Spleen (tissue), 13 donors: ENCODE measurements at places on chromosomes 4 and X. TPM values are rescaled to one million over a fixed set of nuclear protein-coding genes. Genes with fewer than 3 reads are reported as not detected.

- DNase-seq: no peak
Measured at GRCh38 chr4:16496501-16496900, 270.2 kb upstream of the TAPT1 start.

GRCh38 chrX:13000301-13000811 lies 25.4 kb downstream of the TMSB4X start:
- DNase-seq: no peak

DNA sequence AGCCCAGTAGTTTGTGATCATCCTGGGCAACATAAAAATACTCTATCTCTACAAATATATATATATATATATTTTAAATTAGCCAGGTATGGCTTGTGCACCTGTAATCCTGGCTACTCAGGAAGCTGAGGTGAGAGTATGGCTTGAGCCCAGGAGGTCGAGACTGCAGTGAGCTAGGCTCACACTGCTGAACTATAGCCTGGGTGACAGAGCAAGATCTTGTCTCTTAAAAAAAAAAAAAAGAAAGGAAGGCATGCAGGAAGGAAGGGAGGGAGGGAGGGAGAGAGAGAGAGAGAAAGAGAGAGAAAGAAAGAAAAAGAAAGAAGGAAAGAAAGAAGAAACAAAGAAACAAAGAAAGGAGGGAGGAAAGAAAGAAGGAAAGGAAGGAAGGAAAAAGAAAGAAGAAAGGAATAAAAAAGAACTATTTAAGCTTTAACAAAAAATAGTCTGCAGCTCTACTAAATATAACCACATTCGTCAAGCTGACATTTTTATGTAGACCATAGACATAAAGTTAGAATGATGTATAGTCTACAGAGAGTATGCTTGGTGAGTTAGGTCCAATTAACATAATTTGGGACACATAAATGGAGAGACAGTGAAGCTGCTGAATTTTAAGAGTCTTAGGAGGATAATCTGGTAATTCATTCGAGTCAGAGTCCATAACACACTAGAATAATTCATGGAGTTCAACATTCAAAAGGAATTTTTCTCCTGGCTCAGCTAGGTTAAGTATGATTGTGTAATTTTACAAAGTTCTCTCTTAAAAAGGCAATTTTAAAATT lies 111.9 kb downstream of the GLRA3 start:
- DNase-seq: no peak

DNA sequence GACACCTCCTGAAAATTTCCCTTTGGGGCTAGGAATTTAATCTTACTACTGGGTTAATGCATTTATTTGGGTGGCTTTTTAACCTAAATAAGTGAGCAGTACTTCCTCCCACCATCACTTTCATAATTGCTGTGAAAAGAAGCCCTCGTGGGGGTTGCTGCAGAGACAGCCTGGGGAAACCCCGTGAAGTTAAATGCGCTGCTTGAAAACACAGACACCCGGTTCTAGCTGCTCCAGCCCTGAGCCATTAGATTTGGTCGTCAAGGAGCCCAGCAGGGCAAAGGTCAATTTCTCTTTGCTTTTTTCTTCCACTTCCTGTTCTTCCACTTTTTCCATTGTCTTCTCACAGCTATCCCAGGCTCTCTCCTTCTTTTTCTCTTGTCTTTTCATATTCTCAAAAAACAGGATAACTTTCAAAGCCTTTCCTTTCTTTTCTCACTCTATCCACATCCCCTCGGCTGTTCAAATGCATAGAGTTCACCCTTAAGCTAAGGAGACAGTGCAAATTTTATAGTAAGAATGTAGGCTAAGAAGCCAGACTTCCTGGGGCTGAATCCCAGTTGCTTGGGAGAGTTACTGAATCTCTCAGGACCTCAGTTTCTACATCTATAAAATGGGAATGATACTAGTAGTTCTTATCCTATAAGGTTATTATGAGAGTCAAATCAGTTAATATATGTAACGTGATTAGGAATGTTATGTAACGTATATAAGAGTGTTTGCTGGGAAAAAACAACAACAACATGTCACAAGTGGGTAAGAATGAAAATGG lies 91.5 kb upstream of the ZNF827 start:
- no peak for DNase-seq

GRCh38 chr4:138868562-138868961 lies 147.0 kb upstream of the NOCT start:
- DNase-seq: no peak

DNA sequence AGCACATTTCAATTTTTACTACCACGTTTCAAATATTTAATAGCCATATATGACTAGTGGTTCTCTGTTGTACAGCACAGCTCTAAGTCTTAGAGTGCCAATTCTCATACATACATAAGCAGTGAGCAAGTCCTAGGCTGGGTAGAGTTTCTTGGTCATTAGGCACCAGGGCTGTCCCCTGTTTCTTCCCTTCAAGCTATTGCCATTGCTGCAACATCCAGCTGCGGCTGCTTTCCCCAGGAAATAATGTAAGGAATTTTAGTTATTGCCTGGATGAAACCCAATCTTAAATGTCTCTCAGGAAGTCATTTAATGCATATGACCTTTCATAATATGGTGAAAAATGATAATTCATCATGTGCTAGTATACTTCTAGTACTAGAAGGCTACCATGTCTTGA lies 74.1 kb upstream of the PPP3CA start:
- no peak for DNase-seq

- DNase-seq: no peak
Measured at GRCh38 chrX:72554448-72555140, 18.0 kb downstream of the HDAC8 start.

GRCh38 chrX:75989806-75990590 lies 182.9 kb upstream of the PBDC1 start:
- no peak for DNase-seq

DNA sequence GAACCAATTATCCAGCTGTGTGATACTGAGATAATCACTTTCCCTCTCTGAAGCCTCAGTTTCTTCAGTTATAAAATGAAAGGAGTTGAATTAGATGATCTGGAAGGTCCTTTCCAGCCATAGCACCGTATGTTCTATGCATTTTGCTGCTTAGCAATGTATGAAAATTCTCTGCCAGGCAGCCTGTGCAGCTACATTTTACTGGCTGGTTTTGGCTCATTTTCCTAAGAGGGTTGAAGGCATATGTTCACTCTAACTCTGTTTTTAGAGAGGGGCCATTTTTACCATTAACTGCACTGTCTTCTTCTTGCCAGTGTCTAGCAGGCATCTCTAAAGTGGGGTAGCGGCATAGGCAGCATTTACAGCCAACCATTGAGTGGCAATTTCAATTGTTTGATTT lies 26.1 kb downstream of the TRPC5 start:
- no peak for DNase-seq

- no peak for DNase-seq
Measured at GRCh38 chrX:38857736-38858523, 56.7 kb downstream of the MID1IP1 start.

The IBSP gene
- not detected for total RNA-seq
